HTR-8/SVneo (cell line): ENCODE measurements at places on chromosomes 11 and 22.

DNA sequence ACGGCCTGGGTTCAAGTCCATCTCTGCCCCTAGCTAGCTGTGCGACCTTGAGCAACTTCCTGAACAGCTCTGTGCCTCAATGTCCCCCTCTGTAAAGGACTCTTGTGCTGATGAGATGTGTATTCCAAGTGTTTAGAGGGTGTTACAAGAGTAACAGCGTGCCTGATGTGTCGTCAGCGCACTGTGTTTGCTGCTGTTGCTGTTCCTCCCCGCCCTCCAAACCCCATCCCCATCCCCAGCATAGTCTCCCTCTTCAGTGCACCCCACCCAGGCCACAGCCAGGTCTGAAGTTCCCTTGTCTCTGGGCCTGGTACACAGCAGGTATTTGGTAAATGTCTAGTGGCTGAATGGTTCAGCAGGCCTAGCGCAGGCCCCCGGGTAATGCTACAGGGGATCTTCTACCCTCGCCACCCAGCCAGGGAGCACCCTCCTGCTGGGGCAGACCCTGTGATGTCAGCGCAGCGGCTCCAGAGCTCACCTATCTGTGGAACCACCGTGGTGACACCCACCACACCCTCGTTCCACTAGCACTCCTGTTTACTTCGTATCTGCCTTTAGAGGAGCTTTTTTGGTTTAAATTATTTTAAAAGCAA, 10.3 kb downstream of the CBX7 start:
- DNase-seq, result no peak

- no peak for DNase-seq
Observed at GRCh38 chr11:34327804-34328631, 29.8 kb downstream of the ABTB2 start.

- DNase-seq, result no peak
Observed at GRCh38 chr11:123702696-123703095, 38.8 kb downstream of the ZNF202 start.

DNA sequence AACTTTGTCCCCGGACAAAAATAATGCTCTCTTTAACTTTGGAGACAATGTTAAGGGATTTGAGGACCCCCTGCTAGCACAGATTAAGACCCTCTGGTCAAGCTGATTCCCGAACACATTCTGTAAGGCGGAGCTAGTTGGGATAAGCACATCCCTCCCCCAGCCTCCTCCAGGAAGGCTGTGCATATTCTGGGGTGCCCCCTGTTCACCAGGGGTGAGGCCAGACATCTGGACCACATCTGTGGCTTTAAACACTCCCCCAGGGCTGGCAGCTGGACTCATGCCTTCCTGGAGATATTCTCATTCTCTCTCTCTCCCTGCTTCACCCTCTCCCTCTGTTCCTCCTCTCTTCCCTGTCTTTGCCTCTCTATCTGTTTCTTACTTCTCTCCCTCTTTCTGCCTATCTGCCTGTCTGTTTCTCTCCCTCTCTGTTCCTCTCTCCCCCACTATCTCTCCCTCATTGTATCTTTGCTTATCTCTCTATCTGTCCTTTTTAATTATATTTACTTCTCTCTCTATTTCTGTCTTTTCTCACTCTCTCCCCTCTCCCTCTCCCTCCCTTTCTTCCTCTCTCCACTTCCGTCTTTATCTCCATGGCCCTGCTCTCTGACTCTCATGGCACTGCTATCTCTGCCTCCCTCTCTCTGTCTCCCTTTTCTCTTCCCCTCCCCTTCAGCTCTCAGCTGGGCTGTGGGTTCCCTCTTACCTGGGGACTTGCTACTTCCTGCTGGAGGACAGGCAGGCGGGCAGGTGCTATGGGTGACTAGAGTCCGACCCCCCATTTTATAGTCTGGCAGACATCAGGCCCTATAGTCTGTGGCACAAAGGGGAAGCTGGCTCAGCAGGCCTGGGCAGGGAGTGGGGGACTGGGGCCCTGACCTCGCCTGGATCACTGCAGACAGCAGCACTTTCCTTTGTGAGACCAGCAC, at the start of gene CRYBB1:
Gene CRYBB1, minus strand, starts transcription at position 757 of the 929 bp plus-strand sequence. CDS start 1,708 bp downstream, outside the sequence.
- DNase-seq, result no peak

DNA sequence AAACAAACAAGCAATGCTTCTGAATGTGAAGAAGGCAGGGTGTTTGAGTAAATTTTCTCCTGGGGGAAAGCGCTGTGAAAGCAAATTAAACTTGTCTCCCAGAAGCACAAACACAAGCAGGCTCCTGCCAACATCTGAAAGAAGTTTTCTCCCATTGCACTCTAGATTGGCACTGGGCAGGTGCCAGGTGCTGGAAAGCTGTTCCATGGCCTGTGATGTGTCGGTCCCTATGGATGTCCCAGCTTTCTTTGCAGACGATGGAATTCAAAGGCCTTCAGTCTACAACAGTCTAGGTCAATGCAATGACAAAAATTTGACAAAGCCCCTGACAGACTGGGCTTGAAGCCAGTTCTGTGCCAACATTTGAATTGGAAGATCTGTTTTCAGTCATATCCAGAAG, 246.1 kb upstream of the NARS2 start:
- no peak for DNase-seq

GRCh38 chr11:80898910-80899309, 1458.1 kb upstream of the TENM4 start:
- no peak for DNase-seq

- no peak for DNase-seq
Observed at GRCh38 chr22:42931421-42932196, 74.5 kb upstream of the ARFGAP3 start.

DNA sequence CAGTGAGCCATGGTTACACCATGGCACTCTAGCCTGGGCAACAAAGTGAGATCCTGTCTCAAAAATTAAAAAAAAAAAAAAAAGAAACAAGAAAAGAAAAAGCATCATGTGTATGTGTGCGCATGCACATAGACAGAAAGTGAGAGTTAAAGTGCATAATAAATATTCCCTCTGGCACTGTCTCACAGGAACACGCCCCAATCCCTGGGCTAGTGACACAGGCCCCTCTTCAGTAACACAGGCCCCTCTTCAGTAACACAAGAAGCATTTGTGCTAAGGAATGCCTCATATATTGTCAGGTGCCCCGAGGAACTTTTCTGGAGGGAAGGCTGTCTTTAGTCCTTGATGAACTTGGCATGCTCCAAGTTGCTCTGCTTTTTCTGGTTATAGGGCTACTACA, 57.5 kb downstream of the RPL27A start:
- DNase-seq, result no peak

DNA sequence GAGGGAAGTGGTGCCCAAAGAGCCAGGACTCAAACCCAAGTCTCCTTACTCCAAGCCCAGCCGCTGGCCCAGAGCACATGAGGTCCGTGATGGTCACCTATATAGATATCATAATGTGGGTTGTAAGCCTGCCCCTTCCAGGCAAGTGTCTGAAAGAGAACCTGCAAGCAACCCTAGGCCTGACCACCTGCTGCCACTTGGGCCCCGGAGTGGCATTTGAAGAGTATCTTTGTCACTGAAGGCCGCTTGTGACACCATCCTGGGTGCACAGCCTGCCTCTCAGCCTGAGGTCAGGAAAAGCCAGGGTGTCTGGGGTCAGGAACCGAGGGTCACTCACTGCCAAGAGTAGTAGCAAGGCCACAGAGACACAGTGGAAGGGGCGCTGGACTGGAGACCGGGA, 32.4 kb downstream of the OTOG start:
- no peak for DNase-seq

DNA sequence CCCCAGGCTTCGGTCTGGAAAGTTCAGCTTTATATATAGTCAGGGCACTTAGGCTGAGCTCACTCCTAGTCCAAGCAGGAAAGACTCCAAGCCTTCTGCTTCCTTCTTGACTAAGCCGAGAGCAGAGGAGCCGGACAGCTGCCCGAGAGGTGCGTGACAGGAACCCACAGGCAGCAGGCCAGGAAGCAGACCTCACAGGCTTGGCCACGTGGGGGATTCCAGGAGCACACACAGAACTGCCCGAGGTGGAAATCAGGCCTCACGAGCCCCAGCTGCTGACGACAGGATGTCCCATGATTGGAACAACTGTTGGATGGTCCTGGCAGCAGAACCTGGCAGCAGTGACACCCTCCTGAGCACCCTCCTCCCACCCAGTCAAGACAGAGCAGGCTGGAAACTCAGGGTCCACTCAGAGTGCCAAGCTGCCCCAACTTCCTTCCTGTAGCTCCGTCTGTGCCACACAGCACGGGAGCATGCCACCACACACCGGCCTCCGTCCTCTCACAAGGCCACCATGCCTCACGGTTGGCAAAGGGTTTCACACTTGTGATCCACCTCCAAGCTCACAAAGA, 5.4 kb downstream of the PLA2G6 start:
- DNase-seq, result no peak

- DNase-seq, result no peak
Observed at GRCh38 chr11:129392995-129393394, 17.3 kb downstream of the BARX2 start.

- no peak for DNase-seq
Observed at GRCh38 chr22:17647991-17648390, 9.4 kb downstream of the BCL2L13 start.

DNA sequence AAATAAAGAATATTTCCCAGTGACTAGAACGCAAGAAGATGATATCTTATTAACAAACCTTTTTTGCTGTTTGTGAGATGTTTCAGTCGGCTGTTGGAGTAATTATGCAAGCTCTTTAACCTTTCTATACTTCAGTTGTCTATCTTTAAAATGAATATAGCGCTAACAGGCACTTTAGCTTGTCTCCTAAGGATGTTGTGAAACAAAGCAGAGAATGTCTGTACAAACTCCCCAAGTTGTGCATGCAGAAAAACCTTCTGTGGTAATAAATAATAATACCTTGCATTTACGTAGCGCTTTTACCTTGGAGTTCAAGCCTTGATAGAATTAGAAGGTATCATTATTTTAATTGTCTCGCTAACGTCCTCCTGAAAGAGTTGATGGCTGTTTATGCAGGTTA, 1.9 kb upstream of the KDM2A start:
- no peak for DNase-seq

- no peak for DNase-seq
Observed at GRCh38 chr11:134664447-134665187, 252.6 kb upstream of the B3GAT1 start.

DNA sequence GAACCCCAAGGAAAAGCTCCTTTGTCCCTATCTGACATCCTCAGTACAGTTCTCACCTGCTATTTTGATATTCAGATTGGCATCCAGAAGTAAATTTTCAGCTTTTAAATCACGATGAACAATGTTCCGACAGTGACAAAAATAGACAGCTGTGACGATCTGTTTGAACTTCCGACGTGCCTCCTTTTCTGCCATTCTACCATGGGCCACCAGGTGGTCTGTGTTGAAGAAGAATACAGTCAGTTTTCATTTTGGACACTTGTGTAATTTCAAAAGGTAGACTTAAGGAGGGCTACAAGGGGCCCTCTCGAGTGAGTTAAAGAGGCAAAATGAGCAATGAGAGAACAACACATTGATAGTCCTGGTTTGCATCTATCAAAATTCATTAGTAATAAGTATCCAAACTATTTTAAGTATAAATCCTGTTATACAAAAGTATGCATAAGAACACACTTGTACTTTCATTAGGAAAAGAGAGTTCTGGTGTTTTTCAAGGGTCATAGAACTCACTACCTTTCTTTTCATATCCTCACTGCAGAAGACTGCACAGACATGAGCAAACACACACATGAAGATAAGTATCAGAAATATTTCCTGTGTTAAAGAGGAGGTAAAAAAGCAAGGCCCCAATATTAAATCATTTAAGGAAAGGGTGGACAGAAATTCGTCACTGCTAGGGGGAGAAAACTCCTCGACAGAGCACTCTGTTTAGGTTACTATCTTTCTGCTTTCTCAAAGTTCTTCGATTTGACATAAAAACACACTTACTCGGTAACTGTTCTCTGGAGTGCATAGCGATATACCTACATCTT, 89.9 kb upstream of the APOA1 start:
- DNase-seq, result no peak

DNA sequence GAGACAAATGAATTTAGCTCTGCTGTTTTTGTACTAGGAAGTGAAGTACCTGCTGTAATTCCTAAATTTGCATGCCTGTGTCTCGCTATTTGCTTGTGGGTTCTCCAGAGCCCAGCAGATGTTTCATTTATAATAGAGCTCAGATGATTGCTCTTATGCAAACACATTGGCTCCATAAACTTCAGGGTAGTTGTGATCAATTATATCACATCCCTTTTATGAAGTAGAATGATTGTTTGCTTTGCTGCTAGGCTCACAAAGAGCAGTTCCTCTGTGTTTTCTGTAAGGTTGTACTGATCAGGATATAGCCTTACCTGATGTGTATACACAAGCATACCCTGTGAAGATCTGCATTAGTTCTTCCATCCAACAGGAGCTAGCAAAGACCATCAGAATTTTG, 64.1 kb downstream of the C11orf87 start:
- no peak for DNase-seq

DNA sequence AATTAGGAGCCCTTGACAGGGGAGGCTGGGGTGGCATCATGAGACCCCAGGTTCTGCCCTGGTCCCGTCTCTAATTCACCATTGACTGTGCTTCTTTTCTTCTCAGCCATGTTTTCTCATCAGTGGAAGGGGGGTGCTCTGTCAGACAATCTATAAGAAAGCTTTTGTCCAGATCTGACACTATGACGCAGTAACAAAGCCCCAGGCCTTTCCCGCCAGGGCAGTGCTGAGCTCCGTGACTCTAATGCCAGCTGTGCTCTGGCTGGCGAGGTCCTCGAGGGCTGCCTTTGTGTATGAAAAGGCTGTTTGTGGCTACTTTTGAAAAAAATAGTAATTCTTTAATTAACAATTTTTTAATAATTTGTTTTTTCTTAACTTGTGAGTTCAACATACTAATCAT, 3.2 kb downstream of the CD6 start:
- DNase-seq, result no peak

DNA sequence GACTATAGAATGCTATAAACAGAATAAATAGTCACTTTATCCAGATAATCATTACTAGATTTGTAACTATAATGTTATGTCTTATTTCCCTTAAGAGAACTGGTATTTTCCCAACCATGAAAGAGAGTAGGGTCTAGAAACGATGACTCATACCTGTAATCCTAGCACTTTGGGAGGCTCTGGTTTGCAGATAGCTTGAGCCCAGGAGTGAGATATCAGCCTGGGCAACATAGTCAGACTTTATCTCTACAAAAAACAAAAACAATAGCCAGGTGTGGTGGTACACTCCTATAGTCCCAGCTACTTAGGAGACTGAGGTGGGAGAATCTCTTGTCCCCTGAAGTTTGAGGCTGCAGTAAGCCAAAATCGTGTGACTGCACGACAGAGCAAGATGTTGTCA, 30.9 kb downstream of the OR52A5 start:
- DNase-seq, result no peak

- DNase-seq, result no peak
Observed at GRCh38 chr11:15874704-15875103, 481.6 kb downstream of the SOX6 start.
